ENCODE measurements at places on chromosomes 7 and 10.

- no peak for DNase-seq
Measured at GRCh38 chr10:52454491-52454890, 140.4 kb downstream of the DKK1 start.

DNA sequence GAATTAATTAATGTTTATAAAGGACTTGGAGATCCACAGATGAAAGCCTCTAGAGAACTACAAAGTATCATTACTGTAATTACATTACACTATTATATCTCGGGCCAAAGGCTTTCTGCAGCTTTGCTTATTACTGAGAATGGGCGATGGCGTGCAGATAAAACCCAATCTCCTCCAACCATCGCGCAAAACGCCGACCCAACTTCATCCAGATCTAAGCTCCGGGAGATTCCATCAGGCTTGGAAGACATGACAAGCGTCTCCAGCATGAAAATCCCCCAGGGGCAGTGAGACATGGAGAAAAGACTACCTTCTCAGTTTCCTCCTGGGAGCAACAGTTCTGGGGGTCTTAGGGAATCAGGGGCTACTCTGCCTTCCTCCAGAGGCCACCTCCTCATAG is 42.2 kb upstream of the CUX1 start:
- DNase-seq = no peak

DNA sequence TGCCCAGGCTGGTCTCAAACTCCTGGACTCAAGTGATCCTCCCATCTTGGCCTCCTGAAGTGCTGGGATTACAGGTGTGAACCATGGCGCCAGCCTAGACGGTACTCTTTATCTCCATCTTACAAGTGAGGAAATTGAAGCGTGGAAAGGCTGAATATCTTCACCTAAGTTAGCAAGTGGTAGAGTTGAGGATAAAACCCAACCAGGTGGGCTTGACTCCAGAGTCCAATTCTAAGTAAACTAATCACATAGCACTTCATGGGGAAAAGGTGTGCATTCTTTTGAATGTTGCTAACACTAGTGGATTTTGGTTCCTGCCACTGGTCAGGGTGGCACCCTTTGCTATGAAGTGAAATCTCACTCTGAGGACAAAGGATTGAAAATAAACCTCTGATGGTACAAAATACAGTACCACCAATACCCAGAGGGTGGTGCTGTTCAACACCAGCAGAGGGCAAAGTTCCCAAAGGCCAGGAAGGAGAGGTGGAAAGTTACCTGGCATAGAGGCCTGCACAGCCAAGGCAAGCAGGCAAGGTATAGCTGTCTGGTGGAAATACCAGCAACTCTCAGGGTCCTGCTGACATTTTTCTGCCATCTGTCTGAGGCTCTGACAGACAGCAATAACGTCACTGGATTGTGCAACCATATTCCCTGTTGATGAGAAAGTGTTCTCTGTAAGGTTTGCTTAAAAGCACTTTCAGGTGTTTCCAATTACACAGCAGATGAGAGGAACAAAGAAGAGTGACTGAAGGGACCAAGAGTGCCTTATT is 17.6 kb downstream of the ZDHHC16 start:
- no peak for DNase-seq

- DNase-seq = no peak
Measured at GRCh38 chr7:139679731-139680594, 97.8 kb downstream of the HIPK2 start.

DNA sequence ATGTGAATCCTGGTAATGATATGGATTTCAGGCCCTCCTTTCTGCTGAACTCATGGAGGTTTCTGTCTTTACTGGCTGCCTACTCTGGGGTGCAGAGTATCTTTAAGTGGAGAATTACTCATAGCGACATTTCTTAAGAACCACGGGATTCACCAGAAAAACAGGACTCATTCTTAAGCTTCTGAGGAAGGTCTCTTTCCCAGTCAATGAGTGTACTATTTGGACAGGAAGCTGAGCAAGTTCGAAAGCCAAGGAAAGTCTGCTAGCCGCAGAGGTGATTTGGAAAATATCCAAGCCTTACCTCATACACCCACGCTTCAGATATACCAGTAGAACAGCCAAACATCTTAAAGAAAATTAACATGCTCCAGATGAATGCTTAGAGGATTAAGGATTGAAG is 377.6 kb upstream of the MYO3A start:
- no peak for DNase-seq

- DNase-seq = no peak
Measured at GRCh38 chr7:47763063-47763974, 181.4 kb upstream of the TNS3 start.

- DNase-seq = no peak
Measured at GRCh38 chr10:11036424-11037011, 18.8 kb downstream of the CELF2 start.

DNA sequence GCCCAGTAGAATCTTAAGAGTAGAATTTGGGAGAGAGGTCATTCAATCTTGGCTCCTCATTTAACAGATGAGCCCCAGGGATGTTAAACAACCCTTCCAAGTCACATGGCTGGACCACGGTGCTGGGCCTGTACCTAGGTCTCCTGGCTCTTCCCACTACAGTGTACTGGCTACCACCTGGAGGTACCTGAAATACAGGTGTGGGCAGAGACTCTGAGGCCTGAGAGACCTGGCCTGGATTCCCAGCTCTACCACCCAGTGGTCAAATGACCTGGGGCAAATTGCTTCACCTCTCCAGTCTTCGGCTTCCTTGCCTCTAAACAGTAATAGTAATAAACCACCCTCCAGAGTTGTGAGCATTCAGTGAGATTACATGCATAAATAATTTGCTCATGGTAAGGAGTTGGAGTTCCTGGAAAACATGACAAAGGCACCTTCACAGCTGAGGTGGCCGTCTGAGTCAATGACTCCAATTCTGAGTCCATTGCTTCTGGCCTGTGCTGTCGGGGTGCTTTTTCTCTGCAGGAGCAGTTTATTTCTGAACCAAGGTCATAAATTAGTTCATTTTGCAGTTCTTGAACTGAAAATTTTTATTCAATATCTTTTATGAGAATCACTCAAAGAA is 2.7 kb downstream of the GOT1 start:
- no peak for DNase-seq

- no peak for DNase-seq
Measured at GRCh38 chr10:109851616-109852474, 71.5 kb downstream of the XPNPEP1 start.

- DNase-seq = no peak
Measured at GRCh38 chr7:4939971-4940728, 18.8 kb downstream of the MMD2 start.

- no peak for DNase-seq
Measured at GRCh38 chr10:78771808-78772455, 296.8 kb upstream of the ZMIZ1 start.

DNA sequence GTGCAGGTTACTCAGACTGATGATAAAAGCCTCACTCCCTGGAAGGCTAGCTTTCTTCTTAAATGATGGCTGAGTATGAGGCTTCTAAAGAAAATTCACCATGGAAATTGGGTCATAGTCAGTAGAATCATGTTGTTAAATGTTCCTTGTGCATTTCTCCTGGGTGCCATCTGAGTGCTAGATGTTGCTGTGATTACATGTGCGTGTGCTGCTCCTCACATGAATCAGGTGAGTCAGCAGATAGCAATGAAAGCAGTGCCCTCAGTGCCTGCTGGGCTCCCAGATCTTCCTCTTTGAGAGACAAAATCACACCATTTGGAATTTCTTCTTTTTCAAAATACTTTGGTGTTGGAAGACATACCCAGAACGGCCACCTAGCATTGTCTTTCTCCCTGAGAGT is 331.7 kb downstream of the XPNPEP1 start:
- DNase-seq = no peak

- no peak for DNase-seq
Measured at GRCh38 chr10:30000802-30001571, 58.4 kb downstream of the JCAD start.

- no peak for DNase-seq
Measured at GRCh38 chr7:128681794-128682537, 9.9 kb downstream of the GARIN1A start.

DNA sequence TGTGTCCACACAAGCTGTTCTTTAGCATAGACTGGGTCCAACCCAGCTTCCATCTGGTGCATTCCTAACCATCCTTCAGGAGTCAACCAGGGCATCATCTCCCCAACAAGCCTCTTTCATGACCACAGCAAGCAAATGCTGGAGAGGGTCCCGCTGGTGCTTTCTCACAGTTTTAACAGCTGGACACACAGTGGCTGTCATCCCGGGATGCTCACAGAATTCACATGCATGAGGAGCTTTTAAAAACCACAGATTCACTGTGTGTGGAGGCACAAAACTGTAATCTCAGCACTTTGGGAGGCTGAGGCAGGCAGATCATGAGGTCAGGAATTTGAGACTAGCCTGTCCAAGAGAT is 6.4 kb upstream of the CYP3A7 start:
- no peak for DNase-seq

DNA sequence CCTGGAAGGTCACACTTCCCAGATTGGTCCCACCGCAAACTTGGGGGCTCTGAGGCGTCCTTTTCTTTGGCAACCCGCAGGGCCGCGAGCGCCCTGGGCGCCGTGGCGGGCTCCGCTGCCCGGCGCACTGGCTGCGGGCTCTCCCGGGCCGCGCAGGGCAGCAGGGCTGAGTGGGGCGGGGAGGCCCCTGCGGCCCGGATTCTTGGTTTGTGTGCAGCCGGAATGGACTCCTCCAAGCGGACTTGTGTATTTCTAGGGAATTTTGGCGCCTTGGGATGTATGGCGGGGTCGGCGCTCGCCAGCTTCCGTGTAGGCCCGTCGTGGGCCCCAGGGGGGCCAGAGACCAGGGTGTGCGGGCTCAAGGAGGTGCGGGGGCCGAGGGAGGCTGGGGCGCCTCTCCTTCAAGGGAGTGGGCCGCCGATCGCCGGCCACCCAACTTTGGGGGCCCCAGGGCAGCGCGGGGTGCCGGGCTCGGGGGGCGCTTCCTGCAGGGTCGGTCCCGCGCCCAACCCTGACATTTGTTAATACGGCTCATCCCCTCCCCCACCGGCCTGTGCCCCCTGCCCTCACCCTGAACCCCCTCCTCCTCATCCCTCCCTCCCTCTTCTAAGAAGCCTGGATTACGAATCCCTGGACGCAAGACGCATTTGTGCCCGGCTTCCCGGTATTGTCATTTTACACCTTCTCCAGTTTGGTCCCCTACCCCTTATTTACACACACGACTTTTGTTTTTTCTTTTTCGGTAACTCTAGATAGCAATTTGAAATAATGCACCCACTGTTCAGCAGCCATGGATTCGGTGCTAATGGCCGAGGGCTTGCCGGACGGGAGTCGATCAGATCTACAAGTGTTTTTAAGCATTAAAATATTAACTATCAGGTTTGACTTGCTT is 2.5 kb downstream of the TCF7L2 start:
- no peak for DNase-seq

DNA sequence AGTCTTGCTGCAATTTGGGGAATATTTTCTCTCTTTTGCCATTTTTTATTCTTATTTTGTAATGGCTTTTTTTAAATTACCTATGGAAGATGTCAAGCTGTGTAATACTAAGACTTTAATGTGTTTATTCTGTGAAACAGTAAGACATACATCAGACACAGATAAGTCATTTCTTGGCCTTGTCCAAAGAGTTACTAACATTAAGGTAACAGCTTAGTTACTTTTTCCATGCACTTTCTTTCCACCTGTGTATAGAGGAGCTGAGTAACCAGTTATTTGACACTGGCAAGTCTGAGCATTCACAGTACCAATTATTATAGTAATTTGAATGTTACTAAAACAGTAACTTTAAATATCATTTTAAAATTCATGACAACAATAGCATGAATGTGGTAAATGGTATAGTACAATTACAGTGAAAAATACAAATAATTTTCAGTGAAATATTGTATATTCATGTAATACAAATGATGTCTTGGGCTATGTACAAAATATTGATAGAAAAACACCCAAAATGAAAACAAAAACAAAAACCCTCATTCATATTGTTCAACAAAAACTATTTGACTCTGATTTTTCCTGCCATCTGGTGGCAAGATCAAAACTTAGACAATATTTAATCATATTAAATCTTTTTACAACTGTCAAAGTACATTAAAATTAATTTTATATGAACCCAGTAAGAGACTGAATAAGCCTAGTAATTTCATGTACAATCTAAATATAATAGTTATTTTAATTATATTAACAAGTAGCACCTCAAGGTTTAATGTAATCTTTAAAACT is 259.8 kb upstream of the SEMA3A start:
- DNase-seq = no peak

DNA sequence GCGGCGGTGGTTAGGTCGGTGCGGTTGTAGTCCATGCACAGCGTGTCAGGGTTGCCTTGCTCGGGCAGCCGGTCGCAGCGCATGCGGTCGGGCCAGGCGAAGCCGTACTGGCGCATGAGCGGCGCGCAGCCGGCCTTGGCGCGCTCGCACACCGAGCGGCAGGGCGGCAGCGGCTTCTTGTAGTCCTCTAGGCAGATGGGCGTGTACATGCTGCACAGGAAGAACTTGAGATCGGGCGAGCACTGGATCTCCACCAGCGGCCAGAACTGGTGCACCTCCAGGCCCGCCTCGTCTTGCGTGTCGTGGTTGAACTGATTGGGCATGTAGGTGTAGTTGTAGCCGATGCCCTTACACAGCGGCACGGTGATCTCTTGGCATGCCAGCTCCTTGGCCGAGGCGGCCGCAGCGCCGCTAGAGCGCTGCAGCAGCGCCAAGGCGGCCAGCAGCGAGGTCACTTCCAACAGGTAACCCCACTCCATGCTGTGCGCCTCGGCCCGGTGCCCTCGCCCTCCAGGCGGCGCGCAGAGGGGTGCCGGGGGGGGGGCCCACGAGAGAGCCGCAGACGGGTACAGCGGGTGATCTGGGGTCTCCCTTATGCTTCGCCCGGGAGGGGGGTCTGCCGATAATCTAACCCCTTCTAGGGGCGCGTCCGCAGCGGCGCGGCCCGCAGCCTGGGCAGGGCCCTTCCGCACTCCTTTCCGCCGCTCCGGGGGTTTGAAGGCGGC is 983 bp downstream of the FZD8 start:
- DNase-seq = peak; percentile 9

GRCh38 chr10:135132-135600 is at the start of gene ZMYND11:
TSS of gene ZMYND11 (plus strand) at chr10:135455. CDS start at chr10:180013, 44,558 bp downstream.
- DNase-seq = peak; percentile 57

DNA sequence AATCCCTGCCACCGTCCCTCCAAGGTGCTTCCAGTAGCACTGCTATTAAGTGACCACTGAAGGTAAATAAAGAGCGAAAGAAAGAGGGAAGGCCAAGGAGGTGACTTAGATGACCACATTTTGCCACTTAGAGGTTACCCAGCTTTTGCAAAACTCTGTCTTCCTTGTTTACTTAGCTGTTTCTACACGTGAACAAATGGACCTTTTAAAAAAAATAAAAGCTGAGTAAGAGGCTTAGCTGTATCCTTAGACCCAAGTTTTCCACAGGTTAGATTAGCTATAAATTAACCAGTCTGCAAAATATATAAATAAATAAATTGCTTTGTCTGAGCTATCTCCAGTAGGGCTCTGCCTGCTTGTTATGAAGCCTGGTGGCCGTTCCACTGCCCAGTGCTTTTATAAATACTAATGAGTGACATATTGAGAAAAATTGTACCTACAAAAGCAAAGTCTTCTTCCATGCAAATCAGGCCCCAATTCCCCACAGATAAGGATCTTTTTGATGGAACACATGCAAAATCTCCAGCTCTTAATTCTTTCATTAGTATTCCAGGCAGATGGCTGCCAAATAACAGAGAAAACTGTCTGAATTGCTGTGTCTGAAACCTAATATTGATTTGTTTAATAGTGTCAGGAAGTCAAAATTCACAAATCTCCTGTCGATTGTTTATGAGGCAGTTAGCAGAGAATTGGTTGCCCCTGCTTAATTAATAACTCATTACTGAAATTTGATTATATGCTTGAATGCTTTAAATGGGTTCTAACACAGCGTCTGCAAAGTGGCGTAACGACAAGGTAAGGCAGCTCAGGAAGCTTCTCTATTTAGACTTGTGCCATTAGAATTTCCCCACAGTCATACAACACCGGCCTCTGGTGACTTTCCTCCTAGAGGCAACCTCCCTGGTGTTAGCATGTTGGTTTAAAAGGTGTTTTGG is 176.7 kb downstream of the EMX2 start:
- no peak for DNase-seq
